Astrocyte of the spinal cord (primary cell): ENCODE measurements at places on chromosomes 6 and 20.

GRCh38 chr20:53004267-53004813 lies 32.2 kb downstream of the TSHZ2 start:
- no peak for DNase-seq

GRCh38 chr6:62640749-62641148 lies 354.7 kb upstream of the KHDRBS2 start:
- no peak for DNase-seq

- peak; percentile 39 for DNase-seq
Measured at GRCh38 chr20:41030531-41031242, 2.1 kb downstream of the TOP1 start.

DNA sequence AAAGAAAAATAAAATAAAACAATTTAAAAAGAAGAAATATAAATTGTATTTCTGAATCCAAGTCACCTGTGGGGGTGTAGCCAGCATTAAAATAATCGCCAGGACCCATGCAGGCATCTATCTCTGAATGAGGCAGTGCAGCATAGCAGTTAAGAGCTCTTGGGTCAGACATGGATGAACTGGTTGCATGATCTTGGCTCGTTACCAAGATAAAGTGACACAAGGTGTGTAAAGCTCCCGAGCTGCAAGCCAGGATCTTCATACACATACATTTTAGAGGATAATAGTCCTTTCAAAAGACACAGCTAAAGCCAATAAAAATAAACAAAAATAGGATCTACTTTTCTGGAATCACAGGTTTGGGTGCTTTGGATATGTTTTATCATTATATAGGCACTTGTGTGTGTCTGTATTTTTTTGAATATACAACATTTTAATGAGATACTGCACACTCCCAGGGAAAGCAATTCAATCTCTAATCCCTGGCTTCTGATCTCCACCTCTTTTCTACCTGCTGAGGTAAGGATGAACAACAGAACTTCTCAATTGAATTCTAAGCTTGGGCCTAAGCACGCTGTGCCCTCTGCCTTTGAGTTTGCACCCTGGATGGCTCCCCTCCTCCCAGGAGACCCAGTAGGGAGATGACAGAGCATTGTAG lies 8.9 kb downstream of the TRIM10 start:
- DNase-seq = no peak

DNA sequence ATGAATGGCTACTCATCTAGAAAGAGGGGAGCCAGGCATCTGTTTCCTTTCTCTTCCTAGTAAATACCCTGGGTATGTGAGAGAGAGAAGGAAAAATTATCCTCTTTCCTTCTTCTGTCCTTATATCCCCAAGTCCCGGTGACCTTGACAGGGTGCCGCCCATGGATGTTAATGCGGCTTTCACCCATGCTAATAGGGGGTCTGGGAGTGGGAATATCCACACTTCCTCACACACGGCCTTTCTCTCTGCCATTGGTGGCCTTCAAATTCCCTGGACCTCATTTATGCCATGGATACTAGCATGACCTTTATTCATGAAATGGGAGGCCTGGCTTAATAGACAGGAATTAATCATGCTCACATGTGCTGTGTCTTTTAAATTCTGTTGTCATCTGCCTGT lies 159.0 kb upstream of the NOX3 start:
- no peak for DNase-seq

DNA sequence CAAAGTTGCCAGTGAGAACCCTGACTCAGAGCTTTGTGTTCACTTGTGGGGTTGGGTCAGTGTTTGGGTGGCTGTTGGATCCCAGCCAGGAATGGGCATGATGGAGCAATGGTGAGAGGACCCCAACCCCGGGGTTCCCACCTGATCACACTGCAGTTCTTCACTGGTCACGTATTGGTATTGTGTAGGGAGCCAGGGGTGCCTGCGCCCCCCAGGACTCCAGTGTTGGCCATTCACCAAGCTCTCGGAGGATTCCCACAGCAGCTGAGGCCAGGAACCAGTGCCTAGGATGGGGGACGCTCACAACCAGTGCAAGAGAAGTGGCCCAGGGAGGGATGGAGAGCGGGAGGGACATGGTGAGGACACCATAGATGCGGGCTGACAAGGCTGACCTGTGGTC lies 207.2 kb downstream of the CDH4 start:
- no peak for DNase-seq

- no peak for DNase-seq
Measured at GRCh38 chr6:34062815-34063214, 83.1 kb downstream of the GRM4 start.
